ENCODE measurements at places on chromosomes 7 and 10.
A peak's percentile ranks its signal among the peaks of the same experiment; 100 is the strongest.

DNA sequence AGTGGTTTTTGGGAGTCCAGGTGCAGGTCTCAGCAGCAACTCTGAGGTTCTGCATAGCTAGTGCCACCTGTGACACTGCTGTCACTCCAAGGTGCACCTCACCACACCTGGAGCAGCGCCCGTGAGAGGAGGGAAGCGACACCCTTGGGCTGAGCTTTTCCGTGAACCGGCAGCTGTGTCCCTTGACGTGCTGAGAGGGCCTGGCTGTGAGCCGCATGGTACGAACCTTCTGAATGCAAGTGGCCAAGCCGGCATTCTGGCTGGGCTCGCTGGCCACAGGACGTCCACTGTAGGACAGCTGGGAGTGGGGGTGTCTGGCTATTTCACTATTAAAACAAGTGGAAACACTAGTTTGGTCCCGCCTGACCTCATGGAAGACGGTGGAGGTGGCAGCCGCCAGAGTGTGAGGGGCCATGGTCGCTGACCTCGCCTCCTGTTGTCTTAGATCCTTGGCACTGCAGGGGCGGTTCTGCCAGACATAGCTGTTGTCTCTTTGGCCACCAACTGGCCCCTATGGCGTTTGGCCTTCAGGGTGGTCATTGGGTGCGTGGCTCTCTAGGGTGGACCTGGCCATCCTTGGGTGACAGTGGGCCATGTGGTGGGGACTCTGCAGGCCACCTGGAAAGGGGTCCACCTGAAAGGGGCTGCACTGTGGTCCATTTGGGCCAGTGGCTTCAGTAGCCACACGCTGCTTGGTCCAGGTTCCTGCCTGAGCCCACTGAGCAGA, 12.9 kb downstream of the INPP5A start:
- no peak for DNase-seq

- no peak for DNase-seq
Observed at GRCh38 chr7:152984421-152984820, 224.9 kb downstream of the ACTR3B start.

- no peak for DNase-seq
Observed at GRCh38 chr7:143878884-143879283, 23.1 kb downstream of the TCAF1 start.

DNA sequence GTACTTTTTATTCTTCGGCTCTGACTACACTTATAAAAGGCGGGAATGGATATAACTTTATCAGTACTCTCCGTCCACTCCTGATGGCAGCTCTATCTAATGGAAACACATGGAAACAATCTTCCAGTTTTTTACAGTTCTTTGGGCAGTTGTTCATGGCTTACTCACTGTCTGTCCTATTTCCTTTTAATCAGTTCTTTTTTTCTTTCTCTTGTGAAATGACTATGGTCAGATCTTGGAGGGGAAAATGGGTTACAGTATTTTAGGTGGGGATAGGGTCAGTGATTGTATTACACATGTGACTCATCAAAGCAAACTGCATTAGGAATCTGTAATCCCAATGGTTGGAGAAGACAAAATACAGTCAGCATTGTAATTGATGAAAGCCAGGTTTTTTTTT, 112.4 kb downstream of the BICC1 start:
- no peak for DNase-seq

DNA sequence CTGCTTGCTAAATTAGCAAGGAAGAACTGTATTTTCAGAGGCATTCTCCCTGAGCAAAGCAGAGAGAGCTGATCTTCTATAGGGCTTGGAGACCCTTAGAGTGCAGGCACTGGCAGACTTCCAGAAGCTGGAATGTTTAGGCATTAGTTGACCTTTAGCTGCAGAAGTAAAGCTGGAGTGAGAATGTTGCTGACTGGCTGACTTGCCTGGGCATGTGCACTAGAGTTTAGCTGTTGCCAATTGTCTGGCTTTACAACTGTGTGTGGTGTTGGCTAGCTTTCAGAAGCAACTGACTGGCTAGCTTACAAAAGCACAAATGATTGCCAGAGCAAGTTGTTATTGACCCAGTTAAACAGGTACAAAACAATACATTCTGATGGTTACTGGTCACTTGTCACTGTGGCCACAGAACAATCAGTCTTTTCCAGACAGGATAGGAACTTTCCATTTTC, 25.1 kb downstream of the FAM13C start:
- DNase-seq, result no peak

DNA sequence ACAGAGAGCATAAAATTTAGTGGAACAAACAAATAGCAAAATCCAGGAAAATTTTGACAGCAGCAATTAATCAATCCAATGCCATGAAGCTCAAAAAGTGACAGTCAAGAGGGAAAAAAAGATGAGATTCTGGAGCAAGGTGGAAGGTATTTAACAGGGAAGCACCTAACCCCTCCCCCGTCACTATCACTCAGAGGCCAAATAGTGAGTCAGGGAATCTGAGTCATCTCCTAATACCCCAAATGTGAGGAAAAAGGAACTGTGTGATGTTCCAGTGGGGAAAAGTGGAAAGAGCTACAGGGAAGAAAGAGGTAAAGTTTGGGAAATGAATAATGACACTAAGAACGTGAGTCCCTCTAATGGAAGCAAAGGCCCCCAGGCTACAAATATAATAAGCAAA, 113.2 kb upstream of the PHF14 start:
- no peak for DNase-seq

GRCh38 chr10:30353851-30354250, 4.8 kb upstream of the MTPAP start:
- no peak for DNase-seq

- DNase-seq, result no peak
Observed at GRCh38 chr10:103715430-103715829, 139.9 kb downstream of the SH3PXD2A start.

DNA sequence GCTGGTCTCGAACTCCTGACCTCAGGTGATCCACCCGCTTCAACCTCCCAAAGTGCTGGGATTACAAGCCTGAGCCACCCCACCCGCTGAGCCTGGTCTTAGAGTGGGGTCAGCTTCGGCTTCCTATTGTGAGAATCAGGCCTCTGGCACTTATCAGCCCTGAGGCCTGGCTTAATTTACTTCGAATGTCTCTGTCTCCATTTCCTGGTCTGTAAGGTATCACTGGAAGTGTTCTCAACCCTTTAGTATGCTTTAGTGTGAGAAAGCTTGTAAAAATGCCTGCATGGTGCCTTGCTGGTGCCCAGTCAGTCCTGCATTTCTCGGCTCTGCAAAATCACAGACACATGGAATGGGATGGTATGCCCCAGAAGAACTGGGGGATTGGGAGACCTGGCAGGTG, 671.4 kb upstream of the GALNT17 start:
- no peak for DNase-seq

DNA sequence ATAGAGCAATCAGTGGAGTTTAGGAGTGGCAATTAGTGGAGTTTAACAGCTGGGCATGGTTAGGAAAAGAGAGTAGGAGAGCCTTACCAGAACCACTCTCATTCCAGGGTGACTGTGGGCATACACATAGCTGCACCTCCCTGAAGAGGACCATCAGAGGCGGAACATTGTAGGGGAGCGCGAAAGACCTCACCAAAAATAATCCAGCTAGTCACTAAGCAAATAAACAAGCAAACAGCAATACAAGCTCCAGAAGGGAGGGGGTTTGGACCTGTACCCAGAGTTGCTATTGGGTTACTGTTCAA, 4.1 kb upstream of the NACAD start:
- DNase-seq, result no peak

GRCh38 chr7:25913598-25914224, 238.3 kb upstream of the NFE2L3 start:
- DNase-seq, result no peak

DNA sequence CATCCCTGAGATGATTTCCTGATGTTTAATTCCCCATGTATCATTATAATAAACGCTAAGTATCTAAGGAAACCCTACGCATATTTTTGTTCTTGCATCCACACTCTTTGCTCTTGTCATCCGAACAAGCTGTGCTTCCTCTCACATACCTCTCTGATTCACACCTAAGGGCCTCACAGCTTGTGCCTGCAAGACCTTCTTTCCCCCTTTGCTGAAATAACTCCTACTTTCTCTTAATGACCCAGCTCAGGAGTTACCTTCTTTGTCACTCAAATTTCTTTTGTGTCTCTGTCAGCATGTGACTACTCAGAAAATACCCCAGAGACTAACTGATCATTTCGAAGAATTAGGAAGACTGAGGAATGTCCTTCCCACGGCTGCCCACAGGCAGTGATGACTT, 209.3 kb upstream of the IMMP2L start:
- no peak for DNase-seq

GRCh38 chr10:6394084-6394483, 186.0 kb downstream of the PRKCQ start:
- DNase-seq, result no peak

DNA sequence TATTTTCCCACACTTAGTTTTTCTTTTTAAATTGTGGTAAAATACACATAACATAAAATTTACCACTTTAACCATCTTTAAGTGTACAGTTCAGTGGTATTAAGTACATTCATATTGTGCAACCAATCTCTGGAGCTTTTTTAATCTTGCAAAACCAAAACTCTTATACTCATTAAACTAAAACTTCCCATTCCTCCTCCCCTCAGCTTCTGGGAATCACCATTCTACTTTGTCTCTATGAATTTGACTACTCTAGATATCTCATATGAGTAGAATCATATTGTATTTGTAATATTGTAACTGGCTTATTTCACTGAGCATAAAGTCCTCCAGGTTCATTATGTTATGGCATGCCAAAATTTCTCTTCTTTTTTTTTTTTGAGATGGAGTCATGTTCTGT, 86.4 kb upstream of the JAZF1 start:
- DNase-seq, result no peak

GRCh38 chr10:6409971-6410643, 170.0 kb downstream of the PRKCQ start:
- peak; percentile 14 for DNase-seq

DNA sequence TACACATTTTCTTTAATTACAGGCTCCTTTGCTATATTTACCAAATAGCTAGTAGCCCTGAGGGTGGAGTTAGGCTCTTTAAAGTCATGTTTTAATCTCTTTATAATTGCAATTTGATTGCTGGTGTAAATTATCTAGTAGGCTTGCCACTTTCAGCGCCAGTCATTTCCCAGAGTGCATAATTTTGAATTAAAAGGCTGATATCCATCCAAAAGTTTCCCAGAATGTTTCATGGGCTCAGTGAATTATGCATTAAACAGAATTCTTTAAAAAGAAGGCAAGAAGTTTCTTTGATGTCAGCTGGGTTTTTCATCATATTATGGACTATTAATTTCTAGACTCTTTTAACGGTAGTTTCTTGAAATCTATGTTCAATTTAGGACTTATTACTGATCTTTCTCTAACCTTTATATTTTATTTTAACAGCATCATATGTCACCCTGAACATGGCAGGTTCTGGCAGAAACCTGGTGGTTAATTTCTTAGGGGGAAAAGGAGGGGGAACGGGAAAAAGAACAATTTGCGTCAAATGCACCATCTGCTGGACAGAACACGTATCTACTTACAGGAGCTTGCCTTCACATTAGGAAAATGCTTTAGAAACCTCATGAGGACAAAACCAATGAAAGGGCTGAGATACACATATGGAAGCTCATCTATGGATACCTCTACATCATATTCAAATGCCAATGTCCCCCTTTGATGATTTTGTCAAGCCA, 171.1 kb downstream of the GRM3 start:
- no peak for DNase-seq

DNA sequence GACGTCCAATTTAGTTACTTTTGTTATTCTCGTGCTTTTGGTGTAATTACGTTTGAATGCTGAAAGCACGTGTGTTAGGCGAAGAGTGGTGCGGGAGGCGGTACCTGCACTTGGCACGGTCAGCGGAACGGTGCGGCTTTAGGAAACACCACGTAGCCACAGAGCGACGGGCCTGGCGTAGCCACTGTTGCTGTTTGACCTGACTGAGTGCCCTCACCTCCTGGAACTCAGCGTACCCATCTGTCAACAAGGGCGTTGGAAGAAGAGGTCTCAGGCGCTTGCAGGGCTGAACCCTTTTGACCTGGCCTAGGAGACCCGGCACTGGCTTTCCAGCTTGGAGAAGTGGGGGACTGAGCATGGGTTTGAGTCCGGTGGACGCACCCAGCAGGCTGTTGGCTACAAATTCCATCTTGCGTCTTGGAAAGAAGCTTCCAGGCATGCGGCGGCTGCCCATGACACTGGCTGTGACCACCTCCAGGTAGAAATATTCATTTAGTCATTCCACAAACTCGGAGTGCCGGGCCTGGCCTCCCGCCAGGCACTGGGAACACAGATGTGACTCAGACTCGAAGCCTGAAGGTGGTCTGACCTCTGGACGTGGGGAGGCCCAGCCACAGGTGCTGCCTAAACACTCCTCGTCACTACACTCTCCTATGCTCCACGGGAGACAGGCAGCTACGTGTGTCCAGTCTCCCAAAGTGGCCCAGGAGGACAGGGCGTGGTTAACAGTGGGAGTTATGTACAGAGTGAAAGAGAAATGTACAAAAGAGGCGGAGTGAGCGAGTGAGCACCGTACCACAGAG, 22.2 kb downstream of the FAM20C start:
- DNase-seq, result no peak

DNA sequence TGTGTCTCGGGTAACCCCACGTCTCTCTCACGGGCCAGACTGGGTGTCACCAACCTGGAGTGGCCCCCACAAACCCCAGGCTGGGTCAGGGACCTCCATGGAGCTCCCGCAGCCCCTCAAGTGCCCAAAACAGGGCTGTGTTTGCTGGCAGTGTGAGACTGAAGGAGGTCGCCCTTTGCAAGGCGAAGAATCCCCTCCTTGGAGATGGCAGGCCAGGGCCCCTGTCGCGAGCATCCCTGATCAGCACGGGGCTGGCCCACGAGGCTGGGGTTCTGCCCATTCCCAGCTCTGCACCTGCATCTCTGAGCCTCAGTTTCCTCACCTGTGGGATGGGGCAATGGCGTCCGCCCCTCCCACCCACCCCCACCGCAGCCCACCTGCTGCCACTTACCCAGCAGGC, 62.4 kb downstream of the SLC29A4 start:
- DNase-seq, result no peak

DNA sequence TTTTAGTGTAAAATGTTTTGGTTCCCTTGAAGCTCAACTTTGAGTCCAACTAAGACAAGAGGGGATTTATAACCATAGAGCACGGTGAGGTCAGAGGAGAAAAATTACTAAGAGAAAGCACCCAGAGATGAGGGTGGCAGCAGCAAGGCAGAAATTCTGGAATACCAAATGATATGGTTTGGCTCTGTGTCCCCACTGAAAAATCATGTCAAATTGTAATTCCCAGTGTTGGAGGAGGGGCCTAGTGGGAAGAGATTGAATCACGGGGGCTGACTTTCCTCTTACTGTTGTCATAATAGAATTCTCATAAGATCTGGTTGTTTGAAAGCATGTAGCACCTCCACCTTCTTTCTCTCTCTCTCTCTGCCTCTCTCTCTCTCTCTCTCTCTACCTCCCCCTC, 19.4 kb upstream of the AKR1C1 start:
- no peak for DNase-seq

- no peak for DNase-seq
Observed at GRCh38 chr10:127926455-127926854, 19.6 kb downstream of the PTPRE start.

GRCh38 chr10:77756319-77757232, 119.0 kb upstream of the KCNMA1 start:
- no peak for DNase-seq

- no peak for DNase-seq
Observed at GRCh38 chr7:138962561-138963270, 18.5 kb downstream of the KIAA1549 start.

- no peak for DNase-seq
Observed at GRCh38 chr10:125762692-125763648, 12.7 kb downstream of the MMP21 start.

Measured in activated CD8-positive, alpha-beta memory T cell treated with anti-CD3 and anti-CD28 coated beads for 1 hour (primary cell).